Mucosa of gallbladder (tissue), 1 donor: ENCODE measurements at places on chromosomes 11 and 22.

DNA sequence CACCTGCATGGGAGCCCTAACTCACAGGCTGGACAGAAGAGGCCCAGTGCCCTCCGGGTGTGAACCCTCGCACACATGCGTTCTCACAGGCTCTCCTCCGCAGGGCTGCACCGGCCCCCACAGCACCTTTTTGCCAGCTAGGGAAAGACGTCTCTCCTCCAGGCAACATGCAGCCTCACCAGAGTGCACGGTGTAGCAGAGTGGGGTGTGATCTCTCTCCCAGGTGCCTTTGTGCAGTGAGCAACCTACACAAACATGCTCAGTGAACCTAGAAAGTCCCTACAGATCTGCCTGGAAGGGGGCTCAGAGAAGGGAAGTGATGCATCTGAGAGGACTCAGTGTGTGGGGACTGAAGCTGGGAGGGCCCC lies 3.7 kb upstream of the CARNS1 start:
- DNase-seq = no peak

DNA sequence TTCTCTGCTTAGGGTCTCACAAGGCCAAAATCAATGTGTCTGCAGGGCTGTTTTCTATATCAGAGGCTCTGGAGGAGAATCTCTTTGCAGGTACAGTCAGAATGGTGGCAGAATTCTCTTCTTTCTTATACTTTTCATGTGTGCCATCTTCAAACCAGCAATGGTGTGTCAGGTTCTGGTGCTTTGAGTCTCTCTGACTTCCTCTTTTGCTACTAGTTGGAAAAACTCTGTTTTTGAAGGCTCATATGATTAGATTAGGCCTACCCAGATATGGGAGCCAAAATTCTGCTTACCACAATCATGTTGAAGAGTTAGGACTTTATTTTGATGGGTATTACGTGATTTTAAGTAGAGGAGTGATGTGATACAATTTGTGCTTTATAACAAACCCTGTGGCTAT lies 18.8 kb upstream of the TECTA start:
- DNase-seq = no peak

DNA sequence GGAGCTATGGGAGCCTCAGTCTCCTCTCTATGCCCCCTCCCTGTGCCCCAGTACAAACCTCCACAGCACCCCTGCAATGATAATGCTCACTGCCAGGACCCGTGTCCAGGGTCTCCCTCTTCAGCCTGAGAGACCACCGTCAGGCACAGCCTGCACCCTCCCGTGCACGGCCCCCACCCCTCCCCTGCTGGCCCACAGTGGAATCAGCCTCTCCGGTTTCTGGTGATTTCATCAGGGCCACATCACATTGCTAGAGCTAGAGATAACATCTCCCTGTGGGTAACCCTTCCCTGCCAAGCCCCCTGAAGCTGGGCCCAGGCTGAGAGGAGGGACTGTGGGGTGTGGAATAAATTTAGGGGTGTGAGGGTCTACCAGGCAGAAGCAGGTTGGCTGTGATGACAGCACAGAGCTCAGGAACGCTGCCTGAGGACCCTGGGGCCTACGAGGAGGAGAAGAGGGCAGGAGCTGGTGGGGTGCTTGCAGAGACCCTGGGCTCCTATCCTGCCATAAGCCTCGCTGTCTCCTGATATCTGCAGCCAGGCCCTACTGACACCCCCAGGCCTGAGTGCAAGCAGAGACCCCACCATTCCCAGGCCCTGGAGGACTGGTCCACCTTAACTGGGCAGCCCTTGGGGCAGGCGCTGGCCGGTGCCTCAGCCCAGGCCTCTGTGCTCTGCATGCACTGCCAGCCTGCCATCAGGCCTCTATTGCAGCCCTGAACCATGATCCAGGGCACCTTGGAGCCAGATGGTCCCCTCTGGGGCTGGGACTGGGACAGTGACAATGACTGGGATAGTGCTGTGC lies at the start of gene KLHDC7B:
KLHDC7B (plus strand) TSS at position 378 of the 804 bp plus-strand sequence; CDS start at position 723, 345 bp downstream.
- no peak for DNase-seq

DNA sequence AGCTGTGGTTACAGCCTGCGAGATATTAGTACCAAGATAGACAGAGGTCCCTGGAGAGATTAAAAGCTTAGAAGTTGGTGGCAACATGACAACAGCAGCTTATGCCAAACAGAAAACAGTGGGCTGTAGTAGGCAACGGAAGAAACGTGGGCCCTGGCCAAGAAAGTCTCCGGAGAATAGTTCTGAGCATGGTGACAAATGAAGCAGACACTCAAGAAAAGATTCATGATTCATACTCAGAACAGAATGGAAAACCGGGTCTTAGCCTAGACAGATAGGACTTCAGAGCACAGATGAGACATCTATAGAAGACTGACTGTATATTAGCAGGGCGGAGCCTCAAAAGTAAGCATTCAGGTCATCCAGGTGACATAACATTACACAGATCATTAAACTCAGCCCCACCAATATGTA lies 727.4 kb downstream of the ETS1 start:
- DNase-seq = no peak

GRCh38 chr11:72921028-72921716 lies 107.0 kb downstream of the ATG16L2 start:
- no peak for DNase-seq

DNA sequence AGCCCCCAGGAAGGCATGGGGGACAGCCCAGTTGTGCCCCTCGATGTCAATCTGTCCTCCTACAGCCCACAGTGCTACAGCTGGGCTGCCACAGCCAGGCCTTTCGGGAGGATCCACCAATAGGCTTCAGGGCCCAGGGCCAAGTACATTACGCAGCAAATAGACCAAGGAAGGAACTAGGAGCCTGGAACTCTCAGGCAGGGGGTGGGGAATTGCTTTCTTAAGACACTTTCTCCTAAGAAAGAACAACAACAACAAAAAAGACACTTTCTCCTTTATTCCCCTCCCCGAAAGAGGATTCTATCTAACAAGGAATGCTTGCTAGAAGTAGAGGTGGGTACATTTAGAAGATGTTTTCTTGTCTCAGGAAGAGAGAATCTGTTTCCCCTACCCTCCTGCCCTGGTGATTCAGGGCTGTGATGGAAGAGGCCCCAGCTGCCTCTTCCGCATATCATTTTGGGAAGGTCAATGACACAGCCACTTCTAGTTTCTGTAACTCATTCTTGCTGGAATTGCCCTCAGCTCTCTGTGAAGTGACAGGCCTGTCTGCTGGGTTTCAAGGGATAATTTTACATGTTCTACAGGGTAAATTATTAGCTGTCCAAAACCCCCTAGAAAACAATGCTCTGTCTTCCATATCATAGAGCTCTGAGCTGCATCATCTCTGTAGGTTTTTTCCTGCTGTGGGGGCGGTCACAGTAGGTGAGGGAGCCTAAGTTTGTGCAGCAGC lies 6.0 kb upstream of the MALAT1 start:
- peak; percentile 85 for DNase-seq
